ENCODE measurements at places on chromosomes 5 and 9.
A peak's percentile ranks its signal among the peaks of the same experiment; 100 is the strongest.

- DNase-seq: no peak
These were observed 29.0 kb downstream of the ADRB2 start for GRCh38 chr5:148855249-148856008.

DNA sequence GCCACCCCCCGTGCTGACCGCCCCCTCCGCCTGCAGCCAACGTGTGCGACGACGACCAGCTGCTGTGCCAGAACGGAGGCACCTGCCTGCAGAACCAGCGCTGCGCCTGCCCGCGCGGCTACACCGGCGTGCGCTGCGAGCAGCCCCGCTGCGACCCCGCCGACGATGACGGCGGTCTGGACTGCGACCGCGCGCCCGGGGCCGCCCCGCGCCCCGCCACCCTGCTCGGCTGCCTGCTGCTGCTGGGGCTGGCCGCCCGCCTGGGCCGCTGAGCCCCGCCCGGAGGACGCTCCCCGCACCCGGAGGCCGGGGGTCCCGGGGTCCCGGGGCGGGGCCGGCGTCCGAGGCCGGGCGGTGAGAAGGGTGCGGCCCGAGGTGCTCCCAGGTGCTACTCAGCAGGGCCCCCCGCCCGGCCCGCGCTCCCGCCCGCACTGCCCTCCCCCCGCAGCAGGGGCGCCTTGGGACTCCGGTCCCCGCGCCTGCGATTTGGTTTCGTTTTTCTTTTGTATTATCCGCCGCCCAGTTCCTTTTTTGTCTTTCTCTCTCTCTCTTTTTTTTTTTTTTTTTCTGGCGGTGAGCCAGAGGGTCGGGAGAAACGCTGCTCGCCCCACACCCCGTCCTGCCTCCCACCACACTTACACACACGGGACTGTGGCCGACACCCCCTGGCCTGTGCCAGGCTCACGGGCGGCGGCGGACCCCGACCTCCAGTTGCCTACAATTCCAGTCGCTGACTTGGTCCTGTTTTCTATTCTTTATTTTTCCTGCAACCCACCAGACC, 80.2 kb downstream of the NTNG2 start:
- peak; percentile 53 for DNase-seq

DNA sequence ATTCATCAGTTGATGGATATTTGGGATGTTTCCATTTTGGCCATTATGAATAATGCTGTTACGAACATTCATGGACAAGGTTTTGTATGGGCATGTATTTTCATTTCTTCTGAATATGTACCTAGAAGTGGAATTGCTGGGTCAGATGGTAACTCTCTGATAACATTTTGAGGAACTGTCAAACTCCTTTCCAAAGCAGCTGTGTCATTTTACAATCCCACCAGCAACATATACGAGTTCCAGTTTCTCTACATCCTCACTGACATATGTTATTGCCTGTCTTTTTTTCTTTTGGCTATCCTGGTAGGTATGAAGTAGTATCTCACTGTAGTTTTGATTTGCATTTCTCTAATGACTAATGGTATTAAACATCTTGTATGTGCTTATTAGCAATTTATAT, 86.7 kb downstream of the PRKACG start:
- no peak for DNase-seq

GRCh38 chr9:14315875-14316601, 2.1 kb upstream of the NFIB start:
- no peak for DNase-seq

GRCh38 chr5:88503041-88503345, 234.3 kb upstream of the TMEM161B start:
- DNase-seq: no peak

DNA sequence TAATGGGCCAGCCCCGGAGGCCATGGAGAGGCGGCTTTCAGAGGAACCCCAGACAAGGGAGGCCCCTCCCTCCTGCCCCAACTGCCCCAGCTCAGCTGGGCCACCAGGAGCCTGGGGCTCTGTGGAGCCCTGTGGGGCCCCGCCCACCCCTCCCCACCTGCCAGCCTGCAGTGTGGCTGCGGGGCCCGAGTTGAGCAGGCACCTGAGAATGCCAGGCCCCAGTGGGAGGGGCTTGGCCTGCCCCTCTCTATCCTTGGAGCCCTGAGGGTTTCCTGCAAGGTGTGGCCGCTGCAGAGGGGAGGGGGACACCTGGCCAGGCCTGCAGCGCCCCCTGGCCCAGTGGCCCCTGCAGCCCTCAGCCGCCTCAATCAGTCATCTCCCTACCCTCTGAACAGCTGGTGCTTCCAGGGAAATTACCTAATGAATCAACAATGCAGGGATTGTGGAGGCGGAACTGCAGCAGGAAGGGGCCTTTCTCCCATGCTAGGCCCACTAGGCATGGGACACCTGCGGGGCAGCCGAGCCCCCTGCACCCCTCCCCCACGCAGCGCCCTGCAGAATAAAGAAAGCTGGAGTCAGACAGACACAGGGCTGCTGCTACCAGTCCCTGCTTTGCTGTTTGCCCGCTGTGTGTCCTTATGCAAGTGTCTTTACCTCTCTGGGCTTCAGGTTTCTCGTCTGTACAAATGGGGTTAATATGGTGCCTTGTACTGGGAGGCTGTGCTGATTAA, 48.0 kb downstream of the LMX1B start:
- DNase-seq: no peak

DNA sequence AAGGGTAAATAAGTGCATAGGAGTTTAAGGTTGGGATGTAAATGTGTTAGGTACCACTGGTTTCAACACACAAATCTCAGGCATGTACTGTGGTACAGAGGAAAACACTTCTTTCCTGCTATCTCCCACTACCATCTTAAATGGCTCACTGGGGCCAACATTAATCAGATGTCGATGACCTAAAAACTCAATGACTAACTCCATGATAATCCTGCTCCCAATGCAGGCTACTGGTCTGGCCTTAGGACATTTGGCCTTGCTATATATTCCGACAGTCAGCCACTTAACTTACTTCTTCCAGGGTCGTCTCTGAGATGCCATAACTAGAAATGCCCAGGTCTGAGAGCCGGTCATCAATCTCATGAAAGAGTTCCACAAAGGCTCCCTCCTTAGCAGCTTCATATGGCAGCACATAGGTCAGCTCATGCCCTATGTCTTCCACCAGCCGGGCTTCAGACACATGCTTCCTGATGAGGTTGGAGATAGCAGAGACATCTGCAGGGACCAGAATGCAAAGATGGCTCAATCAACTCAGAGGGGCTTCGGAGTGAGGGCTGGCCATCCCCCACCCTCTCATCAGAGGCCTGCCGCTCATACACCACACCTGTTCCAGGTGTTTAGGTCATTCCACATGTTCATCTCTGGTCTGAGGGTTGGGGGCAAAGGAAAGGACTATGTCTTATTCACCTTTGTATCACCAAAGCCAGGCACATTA, 52.1 kb downstream of the NIPSNAP3B start:
- no peak for DNase-seq

DNA sequence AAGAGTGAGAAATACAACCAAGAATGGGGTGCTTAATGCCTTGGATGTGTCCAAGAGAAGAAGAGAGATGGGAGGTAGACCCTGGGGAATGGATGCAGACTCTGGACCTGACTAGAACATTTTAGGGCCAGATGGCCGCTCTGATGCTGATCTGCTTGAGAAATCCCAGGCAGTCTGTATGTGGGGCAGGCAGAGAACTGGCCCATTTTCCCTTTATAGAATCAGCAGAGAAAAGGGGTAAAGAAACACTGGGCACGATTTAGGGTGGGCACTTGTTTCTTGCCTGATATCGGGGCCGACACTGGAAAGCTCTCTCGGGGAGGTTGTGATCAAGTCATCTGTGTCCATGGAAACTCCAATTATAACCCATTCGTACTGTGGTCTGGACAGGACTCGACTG, 118.5 kb upstream of the FSTL4 start:
- DNase-seq: no peak

DNA sequence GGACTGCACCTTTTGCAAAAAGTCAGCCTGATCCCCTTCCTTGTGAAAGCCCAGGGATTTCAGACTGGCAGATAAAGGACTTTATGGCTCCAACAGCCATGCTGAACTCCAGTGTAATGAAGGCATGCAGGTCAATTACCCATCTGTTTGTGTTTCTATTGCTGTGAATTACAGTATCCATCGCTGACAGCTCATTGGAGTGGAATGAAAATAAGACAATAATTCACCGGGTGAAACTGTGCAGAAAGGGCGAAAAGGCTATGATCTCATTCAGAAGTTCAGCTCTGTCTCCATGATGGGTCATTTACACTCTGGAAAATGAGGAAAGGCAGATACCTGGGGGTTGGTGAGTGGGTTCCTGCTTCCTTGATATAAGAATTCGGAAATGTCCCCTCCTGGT, 148.0 kb downstream of the BRINP1 start:
- no peak for DNase-seq

DNA sequence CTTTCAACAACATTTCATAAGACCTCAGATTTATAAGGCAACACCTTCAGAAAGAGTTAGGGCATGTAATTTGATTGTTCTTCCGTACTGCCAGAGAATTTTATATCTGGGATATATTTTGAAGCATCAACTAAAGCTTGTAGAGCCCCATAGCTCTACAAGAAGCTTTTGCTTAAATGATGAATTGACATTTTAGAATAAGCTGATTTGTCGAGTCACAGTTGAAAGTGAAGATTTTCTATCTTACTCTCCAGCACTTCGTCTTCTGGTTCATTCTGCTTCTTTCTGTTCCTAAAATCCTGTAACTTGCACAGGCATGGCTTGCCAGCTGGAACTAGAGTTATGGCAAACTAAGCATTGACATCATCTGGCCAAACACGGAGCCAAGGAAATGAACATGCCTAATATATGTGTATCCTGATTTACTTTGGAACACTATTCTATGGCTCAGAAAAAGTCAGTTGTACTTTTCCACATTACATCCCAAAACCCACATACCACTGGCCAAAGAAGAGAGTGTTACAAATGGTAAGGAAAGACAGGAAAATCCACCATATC, 68.6 kb upstream of the MAST4 start:
- no peak for DNase-seq

GRCh38 chr5:16671208-16671607, 54.4 kb upstream of the RETREG1 start:
- DNase-seq: no peak

GRCh38 chr5:3124410-3124809, 372.9 kb upstream of the IRX2 start:
- DNase-seq: no peak

- no peak for DNase-seq
These were observed 45.2 kb downstream of the RNF130 start for GRCh38 chr5:180026320-180026719.

GRCh38 chr9:89623925-89624420, 19.2 kb downstream of the GADD45G start:
- DNase-seq: no peak

DNA sequence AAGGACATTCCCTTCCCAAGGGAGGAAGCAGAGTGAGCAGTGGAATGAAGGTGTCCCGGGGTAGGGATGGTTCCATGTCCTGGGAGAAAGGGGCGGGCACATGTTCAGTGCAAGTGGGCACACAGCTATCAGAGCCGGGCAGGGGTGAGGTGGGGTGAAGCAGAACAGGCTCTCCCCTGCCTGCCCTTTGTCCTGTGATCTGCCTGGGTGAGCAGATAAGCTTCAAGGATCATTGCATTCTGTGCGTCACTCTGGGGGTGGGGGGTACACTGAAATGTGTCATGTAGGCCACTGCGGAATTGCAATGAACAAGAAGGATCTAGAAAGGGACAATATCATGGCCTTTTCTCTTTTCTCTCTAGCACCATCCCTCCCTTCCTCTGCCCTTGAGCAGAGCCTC, 61.7 kb upstream of the SHB start:
- no peak for DNase-seq

DNA sequence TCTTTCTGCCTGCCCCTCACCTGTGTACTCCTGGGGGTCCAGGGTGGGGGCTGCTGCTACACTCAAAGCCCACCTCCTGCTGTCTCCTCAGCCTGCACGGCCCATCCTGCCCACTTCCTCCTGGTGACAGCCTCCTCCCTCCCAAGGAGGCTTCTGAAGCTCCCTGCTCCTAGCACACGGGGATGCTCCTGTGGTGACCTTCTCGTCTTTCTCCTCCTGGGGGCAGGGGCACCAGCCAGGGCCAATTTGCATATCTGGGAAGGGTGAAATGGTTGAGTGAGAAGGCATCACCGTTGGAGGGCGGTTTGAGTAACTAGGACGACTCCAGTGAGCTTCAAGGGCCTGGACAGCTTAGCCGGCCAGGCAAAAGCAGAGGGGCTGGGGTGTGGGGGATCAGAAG, 51.9 kb upstream of the COL5A1 start:
- DNase-seq: no peak

- DNase-seq: no peak
These were observed 35.5 kb downstream of the PBX3 start for GRCh38 chr9:125782718-125783117.

GRCh38 chr5:134125039-134126015, 10.8 kb downstream of the TCF7 start:
- no peak for DNase-seq

GRCh38 chr5:2188661-2189060, 305.9 kb upstream of the IRX4 start:
- no peak for DNase-seq

DNA sequence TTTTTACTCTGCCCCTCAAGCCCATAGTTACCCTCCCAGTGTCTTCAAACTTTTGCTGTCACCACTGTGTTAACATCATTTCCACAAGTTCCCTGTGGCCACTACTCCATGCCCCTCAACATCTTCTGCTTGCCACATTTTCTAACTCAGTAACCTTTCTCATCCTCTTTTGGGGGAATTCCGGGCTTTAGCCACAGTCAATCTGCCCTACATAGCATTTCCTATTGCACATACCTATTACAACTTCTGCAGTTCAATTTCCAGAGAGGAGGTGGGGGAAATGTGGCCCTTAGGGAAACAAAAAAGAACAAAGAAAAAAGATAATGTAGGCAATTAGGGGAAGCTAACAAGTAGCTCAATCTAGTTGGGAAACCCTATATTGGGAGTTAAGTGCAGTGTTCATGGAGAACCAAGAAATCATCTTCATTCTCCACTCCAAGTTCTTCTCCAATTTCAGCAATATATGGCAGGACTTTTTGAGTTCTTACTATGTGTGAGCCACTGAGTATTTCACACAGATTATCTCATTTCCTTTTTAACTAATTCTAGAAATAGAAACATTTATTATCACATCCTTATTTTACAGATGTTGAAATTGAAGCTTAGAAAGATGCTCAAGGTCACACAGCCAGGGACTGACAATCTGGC, 40.2 kb upstream of the LPAR1 start:
- DNase-seq: no peak

DNA sequence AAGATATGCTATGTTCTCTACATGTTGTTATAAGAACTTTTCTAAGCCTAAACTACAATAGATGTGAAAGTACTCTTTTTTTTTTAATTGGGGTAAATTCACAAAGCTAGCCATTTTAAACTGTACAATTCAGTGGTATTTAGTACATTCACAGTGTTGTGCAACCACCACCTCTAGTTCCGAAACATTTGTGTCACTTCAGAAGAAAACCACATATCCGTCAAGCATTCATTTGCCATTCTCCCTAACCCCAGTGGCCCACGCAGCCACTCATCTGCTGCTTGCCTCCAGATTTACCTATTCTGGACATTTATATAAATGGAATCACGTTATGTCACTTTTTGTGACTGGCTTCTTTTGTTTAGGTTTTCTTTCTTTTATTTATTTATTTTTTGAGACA, 43.1 kb downstream of the SPTAN1 start:
- no peak for DNase-seq

- peak; percentile 16 for DNase-seq
These were observed 11.3 kb downstream of the MYOZ3 start for GRCh38 chr5:150672237-150672883.
